ENCODE measurements at places on chromosomes 7 and 10.

DNA sequence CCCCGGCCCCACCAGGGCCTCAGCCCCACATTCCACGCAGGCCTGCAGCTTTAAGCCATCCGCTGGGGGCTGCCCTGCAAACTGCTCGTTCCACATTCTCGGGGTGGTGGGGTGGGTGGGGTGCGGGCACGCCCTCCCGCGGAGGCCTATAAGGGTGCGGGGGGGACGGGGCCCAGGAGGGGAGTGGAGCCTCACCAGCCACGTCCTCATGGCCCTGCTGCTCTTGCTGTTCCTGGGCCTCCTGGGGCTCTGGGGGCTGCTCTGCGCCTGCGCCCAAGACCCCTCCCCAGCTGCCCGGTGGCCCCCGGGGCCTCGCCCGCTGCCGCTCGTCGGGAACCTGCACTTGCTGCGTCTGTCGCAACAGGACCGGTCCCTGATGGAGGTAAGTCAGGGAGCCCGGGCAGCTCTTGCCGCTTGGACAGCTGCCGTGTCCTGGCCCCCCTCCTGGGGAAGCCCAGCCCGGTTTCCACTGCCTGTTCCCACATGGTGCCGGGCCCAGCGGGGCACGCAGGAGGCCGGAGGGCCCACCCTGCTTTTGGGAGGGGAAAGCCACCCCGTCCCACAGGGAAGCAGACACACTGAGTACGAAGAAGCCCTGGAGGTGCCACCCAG, at the start of gene CYP2W1:
CYP2W1 (plus strand) TSS at position 178 of the 612 bp plus-strand sequence; CDS start at position 209, 31 bp downstream.
- H3K4me1 ChIP-seq: peaks cover 6% of the 10 kb centered on the region
- no peaks in the 10 kb centered on the region for H3K36me3 ChIP-seq
- no peak within 1 kb of the TSS for H3K4me3 ChIP-seq
- peaks cover 24% of the 10 kb centered on the region for H3K27me3 ChIP-seq
- no peak within 1 kb of the TSS for H3K27ac ChIP-seq
- no peak for DNase-seq

GRCh38 chr7:120617275-120617674, 240.7 kb downstream of the TSPAN12 start:
- no peak overlapping the region for H3K4me3 ChIP-seq
- H3K27me3 ChIP-seq: no peaks in the 10 kb centered on the region
- H3K4me1 ChIP-seq: no peaks in the 10 kb centered on the region
- H3K36me3 ChIP-seq: no peaks in the 10 kb centered on the region

- H3K4me3 ChIP-seq: no peak overlapping the region
- no peak for DNase-seq
- no peaks in the 10 kb centered on the region for H3K27me3 ChIP-seq
- peaks cover 38% of the 10 kb centered on the region for H3K4me1 ChIP-seq
- H3K36me3 ChIP-seq: peaks cover 24% of the 10 kb centered on the region
These were observed 9.3 kb downstream of the TMEM248 start for GRCh38 chr7:66930341-66930740.

GRCh38 chr7:45469103-45469502, 105.1 kb upstream of the ADCY1 start:
- no peak overlapping the region for H3K27ac ChIP-seq
- no peak for DNase-seq
- no peak overlapping the region for H3K4me3 ChIP-seq
- H3K36me3 ChIP-seq: no peaks in the 10 kb centered on the region
- H3K4me1 ChIP-seq: no peaks in the 10 kb centered on the region

DNA sequence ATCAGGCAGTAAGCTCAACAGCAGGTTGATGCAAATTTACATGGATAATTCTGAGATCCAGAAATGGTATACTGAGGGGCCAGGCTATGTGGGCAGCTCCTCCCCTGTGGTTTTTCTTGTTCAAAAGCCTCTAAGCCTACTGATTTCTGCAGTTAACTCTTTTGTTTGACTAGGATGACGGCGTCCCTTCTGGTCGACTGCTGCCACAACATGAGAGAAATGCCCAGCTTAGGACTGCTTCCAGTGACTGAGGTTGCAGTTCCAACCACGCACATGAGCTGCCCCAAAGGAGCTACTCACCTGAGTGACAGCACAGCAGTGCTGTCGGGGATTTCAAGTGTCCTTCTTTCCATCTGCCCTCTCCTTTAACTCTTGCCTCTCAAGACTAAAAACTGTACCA, 973.0 kb upstream of the GHITM start:
- no peaks in the 10 kb centered on the region for H3K36me3 ChIP-seq
- no peak overlapping the region for H3K4me3 ChIP-seq
- no peaks in the 10 kb centered on the region for H3K4me1 ChIP-seq
- H3K27ac ChIP-seq: no peak overlapping the region

- H3K27ac ChIP-seq: no peak overlapping the region
- H3K27me3 ChIP-seq: no peaks in the 10 kb centered on the region
- no peaks in the 10 kb centered on the region for H3K4me1 ChIP-seq
- no peak overlapping the region for H3K4me3 ChIP-seq
- DNase-seq: no peak
These were observed 694.1 kb downstream of the ANKRD7 start for GRCh38 chr7:118918556-118918955.

GRCh38 chr7:13197501-13197900, 510.1 kb downstream of the ARL4A start:
- no peak overlapping the region for H3K4me3 ChIP-seq
- H3K36me3 ChIP-seq: no peaks in the 10 kb centered on the region
- DNase-seq: no peak
- peaks cover 2% of the 10 kb centered on the region for H3K4me1 ChIP-seq
- no peaks in the 10 kb centered on the region for H3K27me3 ChIP-seq

GRCh38 chr10:119233821-119234220, 26.4 kb downstream of the GRK5 start:
- no peak overlapping the region for H3K4me3 ChIP-seq
- peak overlapping the region; percentile 71 for H3K27ac ChIP-seq
- no peaks in the 10 kb centered on the region for H3K27me3 ChIP-seq
- H3K36me3 ChIP-seq: peaks cover 20% of the 10 kb centered on the region

- no peaks in the 10 kb centered on the region for H3K36me3 ChIP-seq
- no peak overlapping the region for H3K27ac ChIP-seq
- DNase-seq: no peak
- no peaks in the 10 kb centered on the region for H3K27me3 ChIP-seq
These were observed 93.1 kb upstream of the TEX47 start for GRCh38 chr7:88888684-88889083.

DNA sequence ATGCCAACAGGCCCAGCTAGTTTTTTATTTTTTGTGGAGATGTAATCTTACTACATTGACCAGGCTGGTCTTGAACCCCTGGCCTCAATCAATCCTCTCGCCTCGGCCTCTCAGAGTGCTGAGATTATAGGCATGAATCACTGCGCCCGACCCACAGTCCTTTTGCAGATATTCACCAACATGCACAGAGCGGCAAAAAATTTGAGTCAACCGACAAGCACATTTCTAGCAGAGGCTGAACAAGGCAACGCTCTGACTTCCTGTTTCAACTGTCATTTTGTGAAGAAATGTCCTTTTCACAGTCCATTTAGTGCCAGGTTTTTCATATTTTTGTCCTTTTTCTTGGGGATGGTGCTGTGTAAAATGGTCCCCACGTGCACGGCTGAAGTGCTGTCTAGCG, 71.1 kb upstream of the KAT6B start:
- no peaks in the 10 kb centered on the region for H3K27me3 ChIP-seq
- no peak overlapping the region for H3K4me3 ChIP-seq
- H3K27ac ChIP-seq: no peak overlapping the region
